ENCODE measurements at places on chromosomes 16 and 17.
A peak's percentile ranks its signal among the peaks of the same experiment; 100 is the strongest.

GRCh38 chr17:43713494-43714162, 45.0 kb downstream of the SOST start:
- no peak for DNase-seq

GRCh38 chr16:87392821-87393679, 914 bp downstream of the MAP1LC3B start:
- DNase-seq, result peak; percentile 24

DNA sequence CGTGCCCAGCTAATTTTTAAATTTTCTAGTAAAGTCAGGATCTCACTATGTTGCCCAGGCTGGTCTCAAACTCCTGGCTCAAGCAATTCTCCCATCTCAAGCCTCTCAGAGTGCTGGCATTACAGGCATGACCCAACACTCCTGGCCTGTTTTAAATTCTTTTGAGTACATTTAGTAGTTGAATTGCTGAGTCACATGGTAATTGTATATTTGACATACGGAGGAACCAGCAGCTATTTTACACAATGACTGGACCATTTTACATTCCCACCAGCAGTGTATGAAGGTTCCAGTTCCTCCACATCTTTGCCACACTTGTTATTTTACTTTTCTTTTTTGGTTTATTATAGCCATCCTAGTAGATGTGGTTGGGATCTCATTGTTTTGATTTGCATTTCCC, 43.6 kb downstream of the RHOT1 start:
- no peak for DNase-seq

- no peak for DNase-seq
Observed at GRCh38 chr17:44351961-44352827, 7.1 kb downstream of the GRN start.

DNA sequence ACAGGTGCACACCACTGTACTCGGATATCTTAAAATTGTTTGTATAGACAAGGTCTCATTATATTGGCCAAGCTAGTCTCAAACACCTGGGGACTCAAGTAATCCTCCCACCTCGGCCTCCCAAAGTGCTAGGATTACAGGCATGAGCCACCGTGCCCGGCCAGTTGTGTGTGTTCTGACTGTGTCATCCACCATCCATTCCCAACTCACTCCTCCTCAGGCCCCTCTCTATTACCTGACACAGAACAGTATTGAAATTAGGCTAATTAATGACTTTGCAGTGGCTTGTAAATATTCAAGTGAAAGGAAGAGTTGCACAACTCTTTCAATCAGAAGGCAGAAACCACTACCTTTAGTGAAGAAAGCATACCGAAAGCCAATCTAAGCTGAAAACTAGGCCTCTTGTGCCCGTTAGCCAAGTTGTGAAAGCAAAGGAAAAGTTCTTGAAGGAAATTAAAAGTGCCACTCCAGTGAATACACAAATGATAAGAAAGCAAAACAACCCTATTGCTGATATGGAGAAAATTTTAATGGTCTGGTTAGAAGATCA, 28.7 kb downstream of the GOSR1 start:
- no peak for DNase-seq

DNA sequence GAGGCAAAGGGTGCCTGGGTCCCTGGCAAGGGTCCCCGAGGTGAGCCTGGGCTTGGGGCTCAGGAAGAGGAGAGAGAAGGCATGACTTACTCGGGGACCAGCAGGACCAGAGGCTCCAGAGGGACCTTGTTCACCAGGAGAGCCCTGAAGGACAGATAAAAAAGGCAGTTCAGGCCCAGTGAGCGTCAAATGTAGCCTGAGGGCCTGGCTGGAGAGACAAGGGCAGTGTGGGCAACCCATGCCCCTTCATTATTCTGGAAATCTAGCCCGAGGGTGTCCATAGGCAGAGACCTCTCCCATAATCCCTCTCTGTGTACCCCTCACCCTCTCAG, 14.1 kb downstream of the COL1A1 start:
- DNase-seq, result no peak

DNA sequence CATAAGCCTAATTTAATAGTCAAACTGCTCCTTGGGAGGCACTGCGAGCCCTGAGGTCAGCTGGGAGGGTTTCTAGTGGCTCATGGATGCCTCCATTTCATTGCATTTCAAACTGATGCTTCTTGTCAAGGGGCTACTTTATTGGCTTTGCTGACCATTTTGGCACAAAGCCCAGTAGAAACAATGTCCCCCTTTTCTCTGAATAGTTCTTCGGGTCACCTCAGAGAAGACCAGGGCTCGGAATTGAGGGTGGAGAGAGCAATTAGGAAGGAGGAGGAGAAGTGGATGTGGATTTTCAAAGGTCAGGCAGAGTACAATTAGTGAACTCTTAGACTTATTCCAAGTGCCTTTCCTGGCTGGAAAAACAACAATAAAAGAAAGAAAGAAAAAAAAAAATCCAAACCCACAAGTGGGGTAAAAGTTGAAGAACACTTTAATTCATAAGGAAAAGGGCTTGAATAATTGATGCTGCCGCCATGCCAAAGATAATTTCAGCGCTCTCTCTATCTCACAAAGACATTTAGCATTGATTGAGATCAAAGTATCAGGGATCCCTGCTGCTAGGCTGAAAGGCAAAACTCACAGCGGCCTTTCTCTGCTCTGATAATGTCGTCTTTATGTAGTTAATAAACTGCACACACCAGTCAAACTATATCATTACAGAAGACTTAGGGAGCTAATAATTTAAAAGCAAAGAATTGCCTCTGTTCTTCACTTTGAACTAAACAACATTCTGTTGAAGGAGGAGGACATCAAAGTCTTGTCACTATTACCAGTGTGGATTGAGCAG, 122.7 kb downstream of the RGS9 start:
- DNase-seq, result no peak

DNA sequence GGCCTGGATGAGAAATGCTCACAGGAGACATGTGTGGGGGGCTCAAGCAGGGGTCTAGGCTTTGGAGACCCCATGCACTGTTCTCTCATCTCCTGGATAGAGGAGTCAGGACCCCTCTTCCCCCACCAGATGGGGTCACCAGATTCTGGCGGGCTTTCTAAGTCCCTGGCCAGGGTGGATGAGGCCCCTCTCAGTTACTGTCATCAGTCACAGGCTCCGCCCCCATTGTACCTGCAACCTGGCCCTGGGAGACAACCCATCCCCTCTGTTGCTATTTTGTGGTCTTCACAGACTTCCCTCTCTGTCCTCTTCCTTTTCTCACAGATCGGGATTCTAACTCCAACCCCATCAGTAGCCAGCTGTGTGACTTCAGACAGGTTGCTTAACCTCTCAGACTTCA, 33.5 kb upstream of the NDRG4 start:
- DNase-seq, result no peak

GRCh38 chr16:68062910-68063393, 22.2 kb upstream of the NFATC3 start:
- peak; percentile 40 for DNase-seq

DNA sequence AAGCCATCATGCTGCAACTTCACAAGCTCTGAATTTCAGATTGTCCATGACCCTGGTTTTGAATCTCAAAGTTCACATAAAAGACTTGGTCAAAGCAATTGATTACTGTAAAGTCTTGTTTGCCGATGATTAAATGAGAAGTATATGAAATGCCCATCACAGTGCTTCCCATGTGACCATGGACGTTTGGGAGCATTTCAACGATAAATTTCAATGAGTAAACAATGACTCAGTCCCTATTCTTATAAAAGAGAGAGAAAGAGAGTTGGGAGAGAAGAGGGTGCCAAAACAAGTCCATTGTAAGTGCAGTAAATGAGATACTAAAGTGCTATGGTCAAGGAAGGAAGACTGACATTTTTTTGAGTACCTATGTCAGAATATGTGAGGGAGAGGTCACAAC, 276.9 kb downstream of the SOX9 start:
- no peak for DNase-seq

DNA sequence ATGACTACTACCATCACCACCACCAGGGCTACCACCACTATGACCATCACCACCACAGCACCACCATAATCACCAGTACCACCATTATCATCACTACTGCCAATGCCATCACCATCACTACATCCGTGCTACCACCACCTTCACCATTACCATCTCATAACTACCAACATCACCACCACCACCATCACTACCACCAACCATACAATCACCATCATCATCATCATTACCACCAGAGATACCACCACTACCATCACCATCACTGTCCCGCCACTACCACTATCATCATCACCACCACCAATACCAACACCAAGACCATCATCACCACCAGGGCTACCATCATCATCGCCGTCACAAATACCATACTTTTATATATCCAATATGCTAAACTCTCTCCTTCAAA, 369.6 kb upstream of the DYNLRB2 start:
- DNase-seq, result no peak

GRCh38 chr16:50925758-50926357, 184.0 kb downstream of the CYLD start:
- DNase-seq, result no peak

DNA sequence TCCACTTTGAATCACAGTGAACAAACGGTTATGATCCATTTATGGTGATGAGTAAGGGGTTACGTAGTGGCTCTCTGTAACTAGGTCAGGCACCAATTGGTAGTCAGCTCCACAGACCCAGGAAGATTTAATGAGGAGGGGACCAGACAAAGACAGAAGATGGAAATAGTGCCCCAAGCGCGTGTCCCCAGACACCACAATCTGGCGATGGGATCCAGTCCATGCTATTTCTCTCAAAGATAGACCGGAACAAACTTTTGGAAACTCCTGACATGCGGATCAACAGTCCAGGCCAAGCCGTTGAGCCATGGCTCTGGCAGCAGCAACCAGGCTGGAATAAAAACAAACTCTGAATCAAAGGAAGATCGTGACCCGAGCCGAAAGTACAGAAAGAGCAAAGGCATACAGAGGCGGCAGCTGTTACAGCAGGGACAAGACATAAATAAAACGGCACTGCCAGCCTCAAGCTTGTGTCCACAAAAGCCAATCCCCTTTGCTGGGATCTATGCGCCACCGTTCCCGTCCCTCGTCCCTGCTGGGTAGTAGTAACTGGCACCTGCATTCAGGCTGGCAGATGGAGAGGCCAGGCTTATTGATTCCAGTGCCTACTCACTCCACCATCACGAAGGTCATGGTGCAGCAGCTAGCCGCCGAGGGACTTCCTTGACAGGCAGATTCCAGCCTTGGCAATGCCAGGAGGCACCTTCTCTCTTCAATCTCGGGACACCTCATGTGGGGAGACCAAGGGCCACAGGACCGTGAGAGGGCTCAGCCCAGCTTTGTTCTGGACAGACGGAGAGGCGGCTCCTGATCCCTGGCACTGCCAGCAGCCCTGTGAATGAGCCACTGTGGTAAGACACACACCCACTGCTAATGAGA, 50.2 kb downstream of the CDH11 start:
- DNase-seq, result no peak

GRCh38 chr16:69277413-69277812, 33.7 kb upstream of the VPS4A start:
- no peak for DNase-seq

DNA sequence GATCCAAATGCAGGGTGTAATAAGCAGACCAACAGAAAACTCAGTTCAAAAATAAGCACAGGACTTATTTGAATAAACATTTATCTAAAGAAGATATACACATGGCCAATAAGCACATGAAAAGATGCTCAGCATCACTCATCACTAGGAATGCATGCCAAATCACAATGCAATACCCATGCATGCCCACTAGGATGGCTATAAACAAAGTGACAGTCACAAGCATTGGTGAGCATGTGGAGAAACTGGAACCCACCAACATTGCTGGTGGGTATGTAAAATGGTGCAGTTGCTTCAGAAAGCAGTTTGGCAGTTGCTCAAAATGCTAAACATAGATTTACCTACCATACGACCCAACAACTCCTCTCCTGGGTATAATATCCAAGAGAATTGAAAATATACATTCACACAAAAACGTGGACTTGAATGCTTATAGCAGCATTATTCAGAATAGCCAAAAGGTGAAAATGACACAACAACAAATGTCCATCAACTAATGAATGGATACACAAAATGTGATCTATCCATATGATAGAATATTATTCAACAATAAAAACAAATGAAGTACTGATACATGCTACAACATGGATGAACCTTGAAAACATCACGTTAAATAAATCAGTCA, 20.1 kb downstream of the UBE2O start:
- DNase-seq, result no peak
